Caki2 (cell line): ENCODE measurements at places on chromosomes 12 and 14.

DNA sequence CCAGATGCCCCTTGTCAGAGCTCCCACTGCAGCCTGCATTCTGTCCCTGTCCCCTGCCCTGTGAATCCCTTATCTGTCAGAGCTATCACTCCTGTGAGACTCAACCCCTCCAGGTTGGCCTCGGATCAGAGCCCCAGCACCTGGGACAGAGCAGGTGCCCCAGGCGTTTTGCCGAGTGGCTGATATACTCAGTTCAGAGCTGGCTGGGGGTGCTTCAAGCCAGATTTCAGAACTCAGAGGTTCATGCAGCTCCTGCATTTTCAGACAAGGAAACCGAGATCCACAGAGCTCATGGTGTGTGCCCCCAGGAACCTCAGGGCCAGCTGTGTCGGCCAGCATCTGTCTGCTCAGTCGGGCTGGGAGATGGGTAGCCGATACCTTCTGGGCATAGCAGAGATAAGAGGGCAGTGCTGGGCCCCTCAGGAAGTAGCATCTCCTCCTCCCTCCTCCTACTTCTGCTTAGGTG is 228.0 kb upstream of the RTL1 start:
- no peak for DNase-seq

DNA sequence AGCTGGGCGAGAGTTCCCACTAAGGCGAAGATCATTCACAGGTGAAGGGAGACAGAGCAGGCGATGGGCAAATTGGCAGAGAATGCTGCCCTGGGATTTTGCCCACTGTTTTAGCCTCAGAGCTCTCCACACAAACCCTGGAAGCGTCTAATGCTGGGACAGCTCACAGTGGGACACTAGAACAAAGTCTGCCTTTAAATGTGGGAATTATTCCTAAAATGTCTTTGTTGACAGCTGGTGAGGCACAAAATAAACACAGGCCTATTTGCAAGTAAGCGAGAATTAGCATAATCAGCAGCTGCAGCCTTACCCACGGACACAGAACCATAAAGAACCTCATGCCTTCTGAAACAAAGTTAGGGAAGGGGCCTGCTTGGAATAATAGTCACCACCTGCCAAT is 824.5 kb downstream of the AACS start:
- no peak for DNase-seq

- DNase-seq = peak; percentile 79
These were observed 38.6 kb downstream of the MGST1 start for GRCh38 chr12:16385782-16386646.

DNA sequence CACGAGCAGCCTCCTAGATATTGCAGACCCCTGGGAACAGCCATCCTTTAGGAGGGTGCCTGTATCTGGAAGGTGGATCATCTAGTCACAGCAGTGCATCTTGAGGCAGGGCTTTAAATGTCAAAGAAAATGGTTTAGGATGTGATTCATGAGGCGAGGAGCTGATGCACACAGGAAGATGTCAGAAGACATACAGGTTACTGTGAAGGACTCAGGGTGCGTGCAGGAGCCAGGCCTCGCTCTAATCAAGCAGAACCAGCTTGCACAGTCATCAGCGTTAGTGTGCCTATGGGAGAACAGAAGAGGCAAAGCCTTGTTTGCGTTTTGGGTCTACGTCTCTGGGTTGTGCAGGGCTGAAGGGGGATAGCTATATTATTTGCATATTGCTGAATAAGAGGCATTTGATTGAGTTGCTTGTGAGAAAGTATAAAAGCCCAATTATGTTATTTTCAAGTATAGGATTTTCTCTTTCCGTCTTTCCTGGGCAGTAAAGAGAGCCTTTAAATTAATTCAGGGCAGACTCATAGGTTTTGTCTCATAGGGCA is 77.3 kb upstream of the RPH3A start:
- peak; percentile 39 for DNase-seq

GRCh38 chr12:27900920-27901879 is 71.3 kb downstream of the PTHLH start:
- no peak for DNase-seq

GRCh38 chr12:92602476-92602875 is 100.3 kb upstream of the PLEKHG7 start:
- DNase-seq = peak; percentile 23

GRCh38 chr12:127655691-127656090 is 611.3 kb upstream of the TMEM132C start:
- DNase-seq = no peak

- DNase-seq = peak; percentile 48
These were observed 120.0 kb downstream of the PPFIA2 start for GRCh38 chr12:81639196-81639595.

DNA sequence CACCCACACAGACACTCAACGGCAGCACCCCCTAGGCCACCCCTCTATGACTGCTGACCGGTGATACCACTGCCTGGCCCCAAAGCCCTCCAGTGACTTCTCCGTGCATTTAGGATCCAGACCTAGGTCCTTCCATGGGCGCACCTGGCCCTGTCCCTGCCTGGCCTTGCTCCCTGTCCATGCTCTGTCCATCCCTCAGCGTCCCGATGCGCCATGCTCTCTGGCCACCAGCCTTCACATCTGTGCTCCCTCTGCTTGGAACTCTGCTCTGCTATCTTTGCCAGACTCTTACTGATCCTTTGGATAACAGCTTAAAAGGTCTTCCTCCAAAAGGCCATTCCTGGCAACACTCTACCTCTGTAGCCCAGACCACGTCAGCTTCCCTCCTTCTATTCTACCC is 25.4 kb upstream of the HDAC7 start:
- DNase-seq = no peak

- DNase-seq = no peak
These were observed 886 bp upstream of the METTL17 start for GRCh38 chr14:20988717-20989470.

- no peak for DNase-seq
These were observed 61.0 kb downstream of the KIF26A start for GRCh38 chr14:104199266-104199895.

DNA sequence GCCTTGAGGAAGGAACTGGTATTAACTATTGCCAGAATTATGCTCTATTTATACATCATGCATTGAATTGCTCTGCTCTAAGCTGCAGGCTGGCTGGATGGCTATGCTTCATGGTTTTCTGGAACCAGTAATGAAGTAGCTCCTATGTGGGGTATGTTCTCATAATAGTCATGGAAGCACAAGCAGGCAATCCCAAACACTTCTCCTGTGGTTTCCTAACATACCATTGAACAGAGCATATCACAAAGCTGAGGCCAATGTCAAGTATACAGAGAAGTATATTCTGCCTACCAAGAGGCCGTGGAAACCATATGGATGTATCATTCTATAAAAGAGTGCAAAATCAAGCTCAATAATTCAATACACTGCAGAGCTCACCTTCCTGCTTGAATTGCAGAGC is 1752.4 kb upstream of the FLRT2 start:
- no peak for DNase-seq

- no peak for DNase-seq
These were observed 3.3 kb downstream of the HHIPL1 start for GRCh38 chr14:99648027-99648784.

DNA sequence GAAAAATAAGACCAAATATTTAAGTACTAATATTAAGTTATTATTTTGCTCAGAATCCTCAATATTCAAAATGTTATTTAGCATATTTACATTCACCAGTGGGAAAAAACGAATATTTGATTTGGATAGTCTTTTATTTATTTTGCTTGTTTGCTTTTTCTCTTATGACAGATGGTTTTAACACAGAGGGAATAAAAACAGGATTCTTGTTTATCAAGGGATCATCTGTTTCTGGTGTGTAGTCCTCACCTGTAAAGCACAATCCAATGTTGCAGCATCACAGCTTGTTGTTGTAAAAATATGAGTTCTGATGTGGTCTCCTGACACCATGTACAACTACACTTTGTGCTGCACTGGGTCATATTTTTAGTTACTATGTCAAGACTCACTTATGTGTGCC is 103.9 kb downstream of the AVPR1A start:
- no peak for DNase-seq

GRCh38 chr14:49692193-49692757 is 645 bp upstream of the KLHDC1 start:
- no peak for DNase-seq

- DNase-seq = no peak
These were observed 28.8 kb downstream of the CLMN start for GRCh38 chr14:95290871-95291431.

GRCh38 chr14:53710615-53711014 is 246.0 kb downstream of the BMP4 start:
- no peak for DNase-seq

DNA sequence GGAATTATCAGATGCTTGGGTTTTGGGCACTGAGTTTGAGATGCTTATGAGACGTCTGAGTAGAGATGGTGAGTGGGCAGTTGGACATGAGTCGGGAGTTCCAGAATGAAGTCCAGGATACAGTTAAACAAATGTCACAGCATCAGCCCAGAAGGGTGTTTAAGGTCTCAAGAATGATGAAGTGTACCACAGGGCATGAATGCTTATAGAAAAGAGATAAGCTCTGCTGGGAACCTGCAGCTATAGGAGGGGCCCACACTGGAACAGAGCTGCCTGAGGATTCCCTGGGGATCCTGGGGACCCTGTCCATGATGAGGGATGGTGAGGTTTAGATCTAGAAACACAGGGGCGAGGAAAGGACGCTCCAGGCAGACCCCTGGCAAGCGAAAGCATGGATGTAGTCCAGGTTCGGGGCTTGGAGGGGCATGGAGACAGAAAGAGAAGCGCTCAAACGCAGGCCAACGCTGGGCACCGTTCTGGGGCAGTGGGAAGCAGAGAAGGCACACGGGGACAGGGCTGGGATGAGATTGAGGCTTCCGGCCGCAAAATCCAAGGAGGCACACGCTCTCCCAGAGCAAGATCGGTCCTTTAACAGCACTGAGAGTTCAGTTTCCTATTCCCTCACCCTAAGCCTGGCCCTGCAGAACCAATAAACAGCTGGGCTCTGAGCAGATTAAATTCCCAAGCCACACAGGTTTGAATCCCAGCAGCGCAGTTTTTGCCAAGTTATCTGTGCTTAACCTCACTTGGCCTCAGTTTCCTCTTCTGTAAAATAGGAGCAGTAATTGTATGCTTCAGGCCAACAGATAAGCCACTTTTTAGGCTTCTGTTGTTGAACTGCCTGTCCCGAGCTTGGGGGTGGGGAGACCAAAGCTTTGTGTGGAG is 52.9 kb downstream of the EID3 start:
- no peak for DNase-seq

- DNase-seq = no peak
These were observed 68.7 kb upstream of the MED13L start for GRCh38 chr12:116346222-116346621.

DNA sequence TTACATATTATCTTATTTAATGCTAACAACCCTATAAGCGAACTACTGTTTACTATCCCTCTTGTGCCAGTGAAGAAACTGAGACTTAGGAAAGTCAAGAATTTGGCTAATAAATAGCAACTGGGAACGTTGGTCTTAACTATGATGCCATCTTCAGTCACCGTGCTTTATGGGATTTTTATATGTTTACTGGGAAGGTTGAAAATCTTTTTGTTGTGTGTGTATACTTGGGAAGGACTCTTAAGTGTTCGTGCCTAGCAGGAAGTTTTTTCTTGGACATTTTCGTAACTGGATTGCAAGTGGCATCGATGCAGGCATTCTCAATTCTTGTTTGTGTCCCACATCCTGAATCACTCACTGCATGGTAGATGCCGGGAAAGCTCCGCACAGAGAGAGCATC is 9.4 kb downstream of the SFSWAP start:
- DNase-seq = no peak

DNA sequence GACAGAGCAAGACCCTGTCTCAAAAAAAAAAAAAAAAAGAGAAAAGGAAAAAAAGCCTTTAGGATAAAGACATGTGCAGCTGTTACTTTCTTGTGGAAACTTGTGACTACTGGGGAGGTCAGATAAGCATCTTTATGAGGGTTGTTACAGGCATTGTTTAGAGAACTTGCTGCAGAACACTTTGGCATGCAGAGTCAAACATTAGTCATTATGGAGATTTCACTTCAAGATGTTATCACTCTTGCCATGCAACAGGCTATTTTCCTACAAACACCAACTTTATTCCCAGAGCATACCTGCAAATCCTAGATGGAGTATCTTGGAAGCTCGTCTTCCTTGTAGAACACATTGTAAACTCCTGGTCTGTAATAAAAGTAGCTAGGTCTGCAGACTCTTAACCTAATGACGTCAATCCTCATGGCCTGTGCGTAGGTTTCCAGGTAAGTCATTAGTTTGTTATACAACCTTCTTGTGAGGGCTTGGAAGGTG is 36.3 kb upstream of the WDR89 start:
- DNase-seq = peak; percentile 51

DNA sequence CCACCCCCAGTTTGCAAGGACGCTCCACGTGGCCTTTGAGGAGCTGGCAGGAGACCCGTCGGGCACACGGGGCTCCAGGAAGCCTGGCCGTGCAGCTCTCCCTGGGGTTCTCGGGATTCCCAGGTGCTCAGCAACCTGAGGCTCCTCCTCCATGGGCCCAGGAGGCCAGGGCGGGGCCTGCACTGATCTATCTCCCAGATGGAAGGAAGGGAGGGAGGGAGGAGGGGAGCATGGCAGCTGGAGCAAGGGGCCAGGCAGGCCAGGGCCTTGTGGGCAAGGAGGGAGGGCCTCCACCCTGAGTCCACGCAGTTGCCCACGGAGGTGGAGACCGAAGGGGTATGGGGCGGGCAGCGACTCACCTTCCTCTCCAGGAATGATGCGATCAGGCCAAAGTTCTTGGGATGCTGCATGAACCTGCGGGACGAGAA is 127.3 kb downstream of the RFLNA start:
- no peak for DNase-seq

GRCh38 chr12:118063576-118064391 is 2.8 kb upstream of the WSB2 start:
- peak; percentile 42 for DNase-seq

GRCh38 chr12:10331642-10332239 is 24.1 kb downstream of the KLRD1 start:
- DNase-seq = peak; percentile 43

- DNase-seq = no peak
These were observed 18.0 kb upstream of the NKX2-1 start for GRCh38 chr14:36538051-36538450.

GRCh38 chr14:68450391-68451120 is 342.3 kb downstream of the ZFP36L1 start:
- DNase-seq = no peak

DNA sequence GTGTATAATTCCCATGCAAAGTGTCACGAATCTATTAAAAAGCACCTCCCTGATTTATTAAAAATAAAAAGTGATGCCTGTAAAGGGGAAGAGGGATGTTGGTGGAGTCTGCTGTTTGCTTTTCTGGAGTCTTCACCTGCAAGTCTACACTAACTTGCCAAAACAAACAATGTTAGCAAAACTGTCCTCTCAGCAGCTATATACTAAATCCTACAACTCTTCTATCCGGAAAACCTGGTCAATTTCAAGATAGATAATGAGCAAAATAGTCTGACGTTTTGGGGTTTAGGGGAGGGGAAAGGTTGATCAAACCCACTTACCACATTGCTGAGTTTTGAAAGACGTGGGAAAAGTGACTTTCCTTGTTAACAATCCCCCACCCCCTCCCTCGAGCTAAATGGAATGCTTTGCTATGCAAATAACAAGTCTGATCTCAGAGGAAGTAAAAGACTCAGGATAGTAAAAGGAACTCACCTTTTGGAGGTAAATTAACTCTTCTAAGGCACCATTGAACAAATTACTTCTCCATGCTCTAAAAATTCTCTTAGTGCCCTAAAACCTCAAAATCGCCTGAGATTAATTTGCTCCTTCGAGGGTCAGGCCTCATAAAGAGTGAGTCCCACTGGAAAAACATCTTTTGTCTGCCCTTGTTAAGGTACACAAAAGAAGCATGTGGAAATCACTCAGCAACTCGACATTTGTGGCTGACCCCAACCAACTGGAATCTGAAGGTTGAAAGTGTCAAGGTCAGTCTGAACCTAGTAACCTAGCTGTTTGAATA is 13.5 kb downstream of the BMP4 start:
- no peak for DNase-seq

- no peak for DNase-seq
These were observed 2.5 kb downstream of the AJUBA start for GRCh38 chr14:22979748-22980392.
